ENCODE measurements at places on chromosomes 2 and 18.

DNA sequence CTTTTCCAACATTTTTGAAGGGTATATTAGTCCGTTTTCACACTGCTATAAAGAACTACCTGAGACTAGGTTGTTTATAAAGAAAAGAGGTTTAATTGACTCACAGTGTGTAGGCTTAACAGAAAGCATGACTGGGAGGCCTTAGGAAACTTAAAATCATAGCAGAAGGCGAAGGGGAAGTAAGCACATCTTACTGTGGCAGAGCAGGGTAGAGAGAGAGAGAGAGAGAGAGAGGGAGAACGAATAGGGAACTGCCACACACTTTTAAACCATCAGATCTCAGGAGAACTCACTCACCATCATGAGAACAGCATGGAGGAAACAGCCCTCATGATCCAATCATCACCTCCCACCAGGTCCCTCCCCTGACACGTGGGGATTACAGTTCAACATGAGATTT, 420.3 kb downstream of the SOCS6 start:
- DNase-seq, result no peak

GRCh38 chr2:188973641-188974040, 532 bp upstream of the COL3A1 start:
- peak; percentile 21 for DNase-seq

GRCh38 chr2:204498291-204498690, 47.0 kb upstream of the PARD3B start:
- DNase-seq, result no peak

DNA sequence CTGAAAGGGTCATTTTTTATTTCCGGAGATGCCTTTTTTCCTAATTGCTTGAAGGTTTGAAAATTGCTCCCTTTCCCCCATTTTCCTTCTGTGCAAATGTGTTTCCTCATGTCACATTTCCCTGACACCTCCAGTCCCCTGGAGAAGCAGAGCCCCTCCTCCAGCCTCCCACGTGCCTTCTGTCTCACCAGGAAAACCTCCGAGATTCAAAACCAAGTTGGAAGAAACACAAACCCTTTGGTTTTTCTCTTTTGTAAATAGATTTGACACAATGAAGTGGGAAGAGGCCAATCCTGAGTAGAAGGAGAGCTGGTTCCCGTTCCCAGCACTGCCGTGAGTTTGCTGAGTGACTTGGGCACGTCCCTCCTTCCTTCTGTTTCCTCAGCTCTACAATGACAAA, 125.4 kb upstream of the MYCN start:
- no peak for DNase-seq

GRCh38 chr2:162029287-162029901, 44.6 kb downstream of the DPP4 start:
- DNase-seq, result peak; percentile 73

- DNase-seq, result no peak
Measured at GRCh38 chr2:230849633-230850357, 14.9 kb upstream of the ITM2C start.

DNA sequence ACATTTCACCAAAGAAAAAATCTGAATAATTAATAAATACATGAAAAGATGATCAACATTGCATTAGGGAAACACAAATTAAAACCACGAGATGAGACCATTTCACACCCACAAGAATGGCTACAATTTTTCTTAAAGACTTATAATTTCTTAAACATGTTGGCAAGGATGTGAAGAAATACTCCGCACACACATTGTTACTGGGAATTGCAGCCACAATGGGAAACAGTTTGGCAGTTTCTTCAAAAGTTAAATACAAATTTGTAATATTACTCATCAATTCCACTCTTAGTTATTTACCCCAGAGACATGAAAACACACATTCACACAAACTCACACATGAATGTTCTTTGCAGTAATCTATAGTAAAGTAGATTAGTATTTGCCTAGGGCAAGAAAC, 363.3 kb upstream of the SMIM21 start:
- DNase-seq, result no peak

DNA sequence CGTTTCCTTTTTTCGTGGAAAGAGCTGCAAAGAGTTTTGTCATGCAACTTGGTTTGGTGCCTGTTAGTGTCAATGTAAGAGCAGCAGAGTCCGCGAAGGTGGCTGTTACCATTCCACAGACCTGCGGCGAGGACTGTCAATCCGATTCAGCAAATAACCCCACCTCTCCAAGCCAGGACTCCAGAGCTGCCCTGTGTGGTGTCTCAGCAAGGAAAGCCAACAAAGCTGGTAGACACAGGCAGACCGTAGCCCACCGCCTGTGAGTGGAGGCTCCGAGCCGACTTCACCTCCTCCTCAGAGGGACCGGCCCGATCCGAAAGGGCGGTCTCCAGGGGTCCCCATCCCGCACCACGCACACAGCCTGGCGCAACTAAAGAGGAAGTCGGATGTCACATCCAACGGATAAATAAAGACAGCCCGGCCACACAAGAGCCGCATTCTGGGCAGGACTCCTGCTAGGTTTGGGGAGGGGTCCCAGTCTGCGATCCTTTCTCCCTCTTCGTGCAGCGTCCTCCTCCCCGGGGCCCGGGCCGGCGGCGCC, 819 bp downstream of the ANKRD44 start:
- DNase-seq, result no peak

DNA sequence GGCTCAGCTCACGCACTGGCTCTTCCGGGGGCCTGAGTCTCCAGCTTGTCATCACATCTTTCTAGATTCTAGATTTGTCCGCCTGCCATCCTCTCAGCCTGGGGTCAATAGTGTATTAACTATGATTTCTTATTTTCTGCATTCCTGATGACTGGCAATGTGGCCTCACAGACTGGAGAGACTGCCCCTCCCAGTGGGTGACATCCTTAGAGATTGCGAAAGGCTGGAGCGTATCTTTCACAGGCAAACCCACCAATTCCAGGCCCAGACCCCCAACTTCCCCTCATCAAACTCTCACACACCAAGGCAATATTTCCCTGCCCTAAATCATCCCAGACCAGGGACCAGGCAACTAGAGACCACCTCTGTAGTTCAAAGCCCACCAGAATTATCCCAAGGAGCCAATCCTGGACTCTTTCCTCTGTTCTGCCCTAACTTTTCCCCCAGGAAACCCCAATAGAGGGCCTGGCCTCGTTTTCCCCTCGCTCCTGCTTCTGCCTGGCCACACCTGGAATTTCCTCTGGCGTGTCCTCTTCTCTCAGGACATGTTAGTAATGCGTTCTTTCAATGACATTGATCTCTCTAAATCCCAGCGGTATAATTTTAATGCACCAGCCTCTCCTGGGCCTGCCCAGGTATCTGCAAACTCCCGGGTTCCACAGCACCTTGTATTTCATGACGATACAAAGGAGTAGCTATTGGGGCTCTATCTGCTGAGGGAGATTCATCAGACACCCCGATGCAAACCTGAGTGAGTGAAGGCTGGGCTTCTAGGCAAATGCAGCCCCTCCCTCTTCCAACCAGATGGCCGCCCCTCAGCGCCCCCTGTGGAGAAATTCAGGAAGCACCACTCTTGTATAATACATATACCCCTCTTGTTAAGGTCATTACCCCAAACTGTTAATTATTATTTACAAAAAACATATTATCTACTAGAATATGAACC, 2.4 kb upstream of the KCNF1 start:
- DNase-seq, result no peak

GRCh38 chr2:129747500-129748125, 231.9 kb upstream of the RAB6C start:
- no peak for DNase-seq

DNA sequence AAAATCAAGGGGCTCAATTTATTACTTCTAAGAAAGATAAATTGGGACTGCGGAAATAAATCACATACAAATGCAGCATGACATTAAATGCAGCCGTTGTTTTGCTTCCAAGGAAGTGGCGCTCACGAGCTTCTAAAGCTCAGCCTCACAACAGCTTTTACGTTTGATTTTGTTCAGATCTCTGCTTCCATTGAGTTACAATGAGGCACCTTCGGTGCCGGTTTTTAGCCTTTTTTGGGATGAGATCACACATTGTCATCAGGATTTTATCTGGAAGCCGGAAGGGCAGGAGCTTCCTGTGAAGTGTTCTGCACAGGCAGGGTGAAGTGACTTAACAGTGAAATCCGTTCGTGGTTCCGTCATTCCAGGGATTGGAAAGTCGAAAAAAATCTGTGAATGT, 209.8 kb downstream of the DCDC2C start:
- no peak for DNase-seq

GRCh38 chr2:215693193-215693998, 257.5 kb upstream of the FN1 start:
- DNase-seq, result peak; percentile 97

GRCh38 chr2:171956135-171956825, 34.0 kb downstream of the HAT1 start:
- no peak for DNase-seq

DNA sequence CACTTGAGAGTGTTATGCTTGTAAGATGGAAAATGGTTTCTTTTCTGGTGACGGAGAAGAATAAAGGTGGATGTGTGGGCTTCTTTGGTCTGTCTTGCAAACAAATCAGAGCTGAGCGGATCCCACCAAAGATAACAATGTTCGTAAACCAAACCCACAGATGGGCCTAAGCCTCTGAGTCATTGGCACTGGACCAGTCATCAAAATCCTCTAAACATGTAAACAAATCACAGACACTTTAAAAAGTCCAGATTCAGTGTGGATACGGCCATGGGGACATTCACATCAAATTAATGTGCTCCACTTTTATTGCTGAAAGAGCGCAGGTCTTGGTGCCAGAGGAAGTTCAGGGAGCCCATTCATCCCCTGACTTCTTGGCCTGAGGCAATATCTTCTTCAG, 60.5 kb upstream of the TMEM200C start:
- DNase-seq, result no peak

DNA sequence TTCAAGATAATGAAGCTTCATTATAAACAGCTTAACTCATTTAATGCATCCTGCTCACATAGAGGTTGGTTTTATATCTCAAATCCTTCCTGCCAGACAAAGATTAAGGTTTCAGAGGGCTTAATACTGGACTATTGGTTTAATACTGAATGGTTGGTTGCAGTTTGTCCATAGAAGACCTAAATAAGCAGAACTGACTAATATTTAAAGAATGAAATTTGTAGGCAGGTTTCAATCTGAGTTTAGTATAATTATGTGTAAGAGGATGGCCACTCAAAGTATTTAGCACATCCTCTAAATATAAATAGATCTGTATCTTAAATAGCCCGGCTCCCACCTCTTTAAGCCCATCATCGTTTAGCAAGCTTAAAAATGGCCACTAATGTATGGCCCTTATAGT, 92.5 kb downstream of the EPB41L5 start:
- DNase-seq, result peak; percentile 21

DNA sequence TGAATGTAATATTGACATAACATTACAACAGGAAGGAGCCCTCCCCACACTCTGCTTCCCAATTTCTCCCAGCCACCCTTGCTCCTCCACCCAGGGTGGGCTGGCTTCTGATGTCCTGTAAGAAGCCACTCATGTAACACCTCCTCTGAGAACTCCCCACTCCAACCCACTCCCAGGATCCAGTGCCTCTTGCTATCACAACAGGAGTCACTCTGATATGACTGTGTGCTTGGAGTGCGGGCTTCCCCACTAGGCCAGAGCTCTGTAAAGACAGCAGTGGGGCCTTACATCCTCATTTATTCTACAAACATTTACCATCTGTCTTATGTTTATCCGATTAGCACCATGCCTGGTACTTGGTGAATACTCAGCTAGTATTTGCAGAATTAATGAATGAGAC, 65.1 kb downstream of the PTGR3 start:
- no peak for DNase-seq

- DNase-seq, result no peak
Measured at GRCh38 chr18:21443776-21444464, 156.6 kb downstream of the ESCO1 start.

- no peak for DNase-seq
Measured at GRCh38 chr18:27413495-27414401, 228.6 kb upstream of the CHST9 start.

- no peak for DNase-seq
Measured at GRCh38 chr2:160298960-160299359, 98.9 kb upstream of the ITGB6 start.

- DNase-seq, result no peak
Measured at GRCh38 chr2:40803900-40804299, 352.0 kb upstream of the SLC8A1 start.

DNA sequence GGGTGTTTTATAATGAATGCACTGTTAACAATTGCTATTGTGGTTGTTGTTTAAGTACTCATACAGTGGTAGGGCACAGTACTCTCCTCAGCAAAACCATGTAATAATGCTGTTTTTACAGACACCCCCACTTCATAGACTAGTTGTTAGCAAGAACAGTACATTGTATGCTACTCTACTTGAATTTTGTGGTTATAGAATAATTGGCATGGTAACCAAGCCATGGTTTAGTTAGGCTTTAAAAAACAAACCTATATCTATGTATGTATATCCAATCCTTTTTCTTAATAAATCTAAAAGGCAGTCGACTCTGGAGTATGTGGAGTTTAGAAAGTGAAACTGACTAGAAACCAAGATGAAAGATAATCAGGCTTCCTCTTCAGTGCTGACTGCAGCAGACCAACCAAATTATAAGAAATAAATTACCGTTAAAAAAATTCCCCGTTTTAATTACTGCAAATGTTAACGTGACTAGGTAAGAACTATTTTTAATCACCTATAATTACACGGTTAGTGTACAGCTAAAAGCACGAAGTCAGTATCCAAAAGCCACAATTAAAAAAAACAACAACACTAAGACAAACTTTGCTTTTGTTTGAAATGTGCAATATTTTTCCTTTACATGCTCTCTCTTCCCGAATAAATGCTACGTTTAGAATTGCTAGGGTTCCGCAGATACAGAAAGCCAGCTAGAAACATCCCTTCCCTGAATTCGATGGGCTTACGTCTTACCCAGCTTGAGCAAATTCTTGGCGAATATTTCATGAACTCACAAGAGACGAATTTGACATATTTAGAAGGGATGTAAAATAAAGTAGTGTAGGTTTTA, 113.3 kb upstream of the SERTAD2 start:
- DNase-seq, result peak; percentile 37

DNA sequence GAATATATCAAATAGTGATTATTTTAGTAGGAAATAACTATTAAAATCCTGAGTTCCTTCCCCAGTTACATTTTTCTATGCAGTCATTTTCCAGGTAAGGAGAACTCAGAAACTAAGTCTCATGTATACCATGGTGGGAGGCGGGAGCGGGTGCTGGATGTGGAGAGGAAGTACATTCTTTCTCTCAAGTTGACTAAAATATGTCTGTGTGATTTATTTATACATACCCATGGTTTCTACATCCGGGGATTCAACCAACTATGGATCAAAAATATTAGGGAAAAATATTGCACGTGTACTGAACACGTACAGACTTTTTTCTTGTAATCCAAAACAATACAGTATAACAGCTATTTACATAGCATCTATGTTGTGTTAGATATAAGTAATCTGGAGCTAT, 6.8 kb downstream of the ZCCHC2 start:
- DNase-seq, result peak; percentile 29

DNA sequence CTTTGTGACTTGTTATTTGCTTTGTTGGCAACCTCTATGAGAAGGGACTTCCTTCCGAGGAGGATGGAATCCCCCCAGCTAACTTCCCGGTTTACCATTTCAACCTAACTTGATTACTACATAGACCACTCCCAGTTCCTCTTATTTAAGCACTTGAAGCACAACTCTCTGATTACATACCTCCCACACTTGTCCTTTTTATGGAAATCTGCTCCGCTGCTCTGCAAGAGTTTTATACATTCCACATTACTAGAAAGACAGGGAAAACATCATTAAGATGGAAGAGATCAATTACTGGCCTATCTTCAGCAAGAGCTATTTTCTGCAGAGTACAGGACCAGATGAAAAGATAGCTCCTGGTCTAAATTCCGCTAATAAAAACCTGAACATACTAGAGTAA, 160.0 kb upstream of the PGAP1 start:
- DNase-seq, result no peak

All from HCEC 1CT (cell line).